ENCODE measurements at places on chromosomes 6 and 20.

GRCh38 chr6:2751871-2752270, 1.1 kb upstream of the MYLK4 start:
- no peak for DNase-seq

GRCh38 chr20:36818861-36819260, 45.3 kb upstream of the DSN1 start:
- no peak for DNase-seq

GRCh38 chr20:43983359-43983758, 68.7 kb downstream of the TOX2 start:
- peak; percentile 50 for DNase-seq

- no peak for DNase-seq
These were observed 628.1 kb upstream of the CITED2 start for GRCh38 chr6:140002396-140003022.

GRCh38 chr20:57680934-57681914, 28.6 kb downstream of the PMEPA1 start:
- no peak for DNase-seq

DNA sequence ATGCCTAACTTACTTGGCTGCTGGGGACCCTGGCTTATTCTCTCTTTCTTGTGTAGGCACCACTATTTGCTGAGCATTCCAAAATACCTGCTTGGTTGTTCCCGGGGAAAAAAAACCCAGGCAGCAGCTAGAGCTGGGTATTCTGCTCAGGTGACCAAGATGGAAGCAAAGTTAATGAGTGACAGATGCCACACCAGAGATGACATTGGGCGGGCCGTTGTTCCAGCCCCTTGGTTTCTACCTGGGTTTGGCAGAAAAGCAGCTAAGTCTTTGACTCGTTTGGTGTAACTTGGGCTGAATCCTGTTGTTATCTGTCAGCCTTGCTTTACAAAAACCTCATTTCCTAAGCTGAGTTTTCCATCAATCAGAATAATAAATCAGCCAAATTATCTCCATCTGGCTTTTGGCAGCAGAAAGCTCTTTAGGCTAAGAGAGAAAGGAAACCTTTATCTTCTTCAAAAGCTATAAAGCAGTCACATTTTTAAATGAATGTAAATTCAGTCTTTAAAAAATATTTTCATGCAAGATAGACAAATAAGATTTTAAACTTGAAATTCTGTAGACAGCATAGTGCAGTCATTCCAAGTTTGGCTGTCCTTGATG, 202.0 kb upstream of the GMDS start:
- DNase-seq: no peak

GRCh38 chr6:146355521-146356100, 188.0 kb upstream of the RAB32 start:
- no peak for DNase-seq

- no peak for DNase-seq
These were observed 171.0 kb upstream of the CITED2 start for GRCh38 chr6:139545206-139546105.

Measured in H9 (cell line).